Hippocampal formation (tissue), 2 donors: ENCODE measurements at places on chromosomes 2 and 18.

GRCh38 chr2:35973737-35974132, 381.8 kb upstream of the CRIM1 start:
- DNase-seq: no peak

GRCh38 chr2:197908156-197908555, 103.8 kb downstream of the PLCL1 start:
- DNase-seq: no peak

DNA sequence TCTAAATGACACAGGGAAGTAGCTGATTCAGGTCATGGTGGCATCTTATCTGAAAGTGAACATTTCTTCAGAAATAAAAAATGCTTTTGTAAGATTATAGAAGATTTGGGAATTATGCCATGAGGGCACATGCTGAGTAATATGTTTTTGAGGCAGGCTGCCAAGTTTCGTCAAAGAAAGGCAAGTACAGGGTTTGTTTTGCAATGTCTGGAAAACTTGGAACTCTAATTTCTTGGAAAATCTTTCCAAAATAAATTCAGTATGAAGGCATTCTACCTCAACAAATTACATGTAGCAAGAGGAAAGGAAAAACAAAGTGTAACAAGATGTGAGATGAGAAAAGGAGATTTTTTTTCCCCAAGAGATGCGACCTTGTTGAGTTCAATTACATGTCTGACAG, 167.7 kb downstream of the PLCL1 start:
- DNase-seq: no peak

DNA sequence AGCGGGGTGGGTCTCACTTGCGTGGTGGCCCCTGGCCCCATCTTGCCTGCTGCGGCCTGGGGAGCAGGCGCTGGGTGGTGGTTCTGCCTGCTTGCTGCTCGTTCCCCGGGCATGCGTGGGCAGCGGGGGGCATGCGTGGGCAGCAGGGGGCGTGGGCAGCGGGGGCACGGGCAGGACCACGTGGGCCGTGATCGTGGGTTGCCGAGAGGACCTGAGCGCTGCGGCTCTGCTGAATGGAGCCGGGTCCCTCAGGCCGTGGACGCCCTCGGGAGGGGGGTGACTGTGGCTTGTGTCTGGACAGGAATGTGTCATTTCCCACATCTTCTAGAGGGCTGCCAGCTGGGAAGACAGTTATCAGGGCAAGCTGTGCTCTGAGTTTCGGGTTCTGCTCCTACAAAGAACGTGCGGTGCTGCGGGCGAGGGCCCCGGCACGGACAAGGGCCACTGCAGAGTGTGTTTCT, 8.3 kb upstream of the GAL3ST2 start:
- no peak for DNase-seq

DNA sequence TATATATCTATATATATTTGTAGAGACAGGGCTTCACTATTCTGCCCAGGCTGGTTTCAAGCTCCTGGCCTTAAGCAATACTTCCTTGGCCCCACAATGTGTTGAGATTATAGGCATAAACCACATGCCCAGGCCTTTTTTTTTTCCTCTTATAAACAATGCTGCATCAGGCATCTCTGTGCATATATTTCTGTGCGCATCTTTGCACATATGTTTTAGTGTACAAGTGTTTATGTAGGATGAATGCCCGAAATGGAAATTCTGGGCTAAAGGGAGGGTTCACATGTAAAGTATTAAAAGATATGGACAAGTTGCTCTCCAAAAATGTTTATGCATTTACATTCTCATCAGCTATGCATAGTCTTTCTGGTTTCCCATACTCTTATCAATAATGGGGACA, 183.2 kb upstream of the SPRED2 start:
- DNase-seq: no peak

- no peak for DNase-seq
These were observed 44.7 kb upstream of the INHBB start for GRCh38 chr2:120301284-120301683.

- no peak for DNase-seq
These were observed 105.7 kb downstream of the TPO start for GRCh38 chr2:1518867-1519530.

GRCh38 chr2:233092432-233093165, 32.5 kb downstream of the INPP5D start:
- DNase-seq: no peak

GRCh38 chr2:204353823-204354222, 191.5 kb upstream of the PARD3B start:
- DNase-seq: no peak

DNA sequence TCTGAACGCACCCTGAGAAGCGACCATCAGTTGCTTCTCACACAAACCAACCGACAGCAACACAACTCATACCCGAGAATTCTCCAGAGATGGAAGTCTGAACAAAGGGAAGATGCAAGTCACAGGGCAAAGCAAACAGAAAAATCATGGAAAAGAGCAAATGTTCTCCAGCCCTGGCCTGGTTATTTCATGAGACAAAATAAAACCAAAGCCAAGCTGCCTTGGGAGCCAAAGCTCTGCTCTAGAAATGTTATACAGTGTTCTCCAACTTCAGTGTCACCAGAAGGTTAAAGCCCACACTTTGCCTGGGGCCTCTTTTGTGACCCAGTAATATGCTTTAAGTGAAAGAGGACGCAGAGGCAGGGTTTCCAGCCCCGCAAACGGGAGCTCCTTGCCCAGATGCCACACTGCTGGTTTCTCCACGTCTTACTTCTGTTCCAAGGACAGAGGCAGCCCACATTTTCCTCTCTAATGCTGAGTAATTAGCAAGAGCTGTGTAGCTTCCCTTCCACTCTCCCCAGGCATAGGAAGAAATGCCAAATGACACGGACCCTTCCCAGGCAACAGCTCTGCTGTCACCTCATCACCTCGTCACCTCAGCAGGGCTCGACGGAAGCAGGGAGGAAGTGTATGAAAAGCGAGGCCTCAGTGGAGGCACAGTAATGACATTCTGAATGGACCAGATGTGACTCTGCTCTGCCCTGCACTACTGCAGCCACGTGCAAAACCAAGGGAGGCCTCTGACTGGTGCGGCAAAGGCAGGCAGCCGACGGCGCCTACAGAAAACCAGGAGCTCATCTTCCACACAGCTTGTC, 64.7 kb downstream of the FBXO15 start:
- peak; percentile 12 for DNase-seq

DNA sequence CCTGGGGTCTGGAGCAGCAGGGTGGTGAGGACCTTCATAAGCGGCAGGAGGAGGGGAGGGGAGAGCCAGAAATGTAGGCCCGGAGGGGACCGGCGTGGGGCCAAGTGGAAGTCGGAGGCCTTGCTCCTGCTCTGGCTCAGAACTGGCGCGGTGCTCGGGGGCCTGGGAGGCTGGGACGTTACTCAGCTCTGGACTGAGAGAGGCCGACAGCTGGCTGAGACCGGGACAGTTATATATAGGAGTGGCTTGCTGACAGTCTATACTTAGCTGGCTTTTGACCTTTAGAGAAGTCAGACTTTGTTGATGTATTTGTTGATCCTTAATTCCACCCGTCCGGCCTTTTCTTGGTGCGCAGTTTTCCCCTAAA, 15.7 kb downstream of the IGFBP5 start:
- DNase-seq: no peak

DNA sequence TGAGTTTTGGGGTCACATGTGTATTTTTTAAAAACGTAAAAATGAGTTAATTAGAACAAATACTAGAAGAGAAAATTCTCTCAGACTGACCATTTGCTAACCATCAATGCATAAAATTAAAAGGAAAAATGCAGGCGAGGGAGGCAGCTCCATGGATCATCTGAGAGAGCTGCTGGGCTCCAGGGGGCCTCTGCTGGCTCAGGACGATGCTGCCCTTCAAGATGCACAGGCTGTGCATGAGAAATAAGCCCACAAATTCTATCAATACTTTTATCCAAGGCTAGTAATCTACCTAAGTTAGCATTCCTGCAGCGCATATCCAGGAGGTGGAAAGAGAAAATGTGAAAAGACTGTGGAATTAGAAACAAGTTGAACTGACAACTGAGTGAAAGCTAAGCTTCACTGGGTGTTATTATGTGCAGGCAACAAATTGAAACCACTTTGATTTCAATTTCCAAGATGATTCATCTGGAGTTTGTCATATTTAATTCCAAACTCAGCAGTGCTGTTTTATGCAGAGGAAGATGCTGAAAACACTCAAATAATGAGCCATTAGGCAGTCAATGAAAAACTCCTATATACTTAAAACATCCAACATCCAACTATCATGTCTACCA, 261.1 kb downstream of the NBAS start:
- DNase-seq: no peak

- DNase-seq: no peak
These were observed 9.7 kb downstream of the HRH4 start for GRCh38 chr18:24470022-24470618.

- DNase-seq: no peak
These were observed 3.1 kb downstream of the TMEM247 start for GRCh38 chr2:46482490-46482889.

DNA sequence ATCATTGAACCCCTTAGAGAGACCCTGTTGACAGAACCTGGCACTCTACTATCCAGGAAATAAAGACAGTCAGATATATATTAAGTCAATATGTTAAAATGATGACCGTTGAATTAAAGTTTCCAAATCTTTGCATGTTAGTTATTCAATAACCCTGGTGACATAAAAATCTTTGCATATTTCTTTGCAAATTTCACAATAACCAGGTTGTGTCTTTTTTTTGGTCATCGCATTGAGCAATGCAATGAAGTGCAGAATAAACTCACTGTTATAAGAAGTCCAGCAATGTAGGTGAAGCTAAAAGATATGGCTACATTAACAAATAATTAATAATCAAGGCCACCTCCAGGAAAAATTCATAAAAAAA, 596.9 kb downstream of the NYAP2 start:
- DNase-seq: no peak

- DNase-seq: no peak
These were observed 56.1 kb downstream of the FARP2 start for GRCh38 chr2:241412144-241412543.

- DNase-seq: no peak
These were observed 13.5 kb upstream of the GPR55 start for GRCh38 chr2:230938516-230939065.

GRCh38 chr2:63881205-63881604, 39.5 kb downstream of the UGP2 start:
- no peak for DNase-seq

DNA sequence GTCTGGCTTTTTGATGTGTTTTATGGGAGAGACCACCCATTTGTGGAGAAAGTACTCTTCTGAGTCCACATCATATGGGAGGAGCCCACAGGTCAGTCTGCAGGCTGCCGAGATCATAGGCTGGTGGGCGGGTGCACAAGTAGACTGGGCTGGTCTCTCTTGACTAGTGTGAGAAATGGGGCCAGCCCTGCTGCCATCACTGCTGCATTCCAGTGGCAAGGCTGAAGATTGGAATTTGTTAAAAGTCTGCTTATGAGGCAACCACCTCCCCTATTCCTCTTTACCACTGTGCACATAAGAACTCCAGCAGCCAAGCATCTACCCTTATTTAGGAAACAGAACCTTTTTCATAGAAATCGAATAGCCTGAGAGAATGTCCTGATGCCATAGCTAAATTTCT, 200.7 kb downstream of the DIS3L2 start:
- no peak for DNase-seq

- DNase-seq: no peak
These were observed 170.0 kb upstream of the GALNT5 start for GRCh38 chr2:157087373-157088002.

DNA sequence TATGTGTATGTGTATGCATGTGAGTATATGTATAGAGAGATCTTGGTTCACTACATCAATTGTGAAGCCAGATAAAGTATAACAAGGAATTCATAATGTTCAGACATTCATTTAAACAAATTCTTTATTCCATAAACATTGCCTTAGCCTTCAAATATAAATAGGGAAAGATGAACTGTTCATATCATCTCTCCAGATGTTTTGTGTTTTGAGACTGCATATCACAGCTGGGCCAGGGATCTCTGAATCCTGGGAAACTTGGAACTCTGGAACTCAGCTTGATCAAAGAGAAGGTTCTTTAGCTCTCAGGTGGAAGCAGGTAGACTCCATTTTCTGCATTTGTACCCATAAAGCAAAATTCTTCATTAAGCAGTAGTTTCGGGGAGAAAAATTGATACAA, 272.6 kb upstream of the ETAA1 start:
- DNase-seq: no peak

DNA sequence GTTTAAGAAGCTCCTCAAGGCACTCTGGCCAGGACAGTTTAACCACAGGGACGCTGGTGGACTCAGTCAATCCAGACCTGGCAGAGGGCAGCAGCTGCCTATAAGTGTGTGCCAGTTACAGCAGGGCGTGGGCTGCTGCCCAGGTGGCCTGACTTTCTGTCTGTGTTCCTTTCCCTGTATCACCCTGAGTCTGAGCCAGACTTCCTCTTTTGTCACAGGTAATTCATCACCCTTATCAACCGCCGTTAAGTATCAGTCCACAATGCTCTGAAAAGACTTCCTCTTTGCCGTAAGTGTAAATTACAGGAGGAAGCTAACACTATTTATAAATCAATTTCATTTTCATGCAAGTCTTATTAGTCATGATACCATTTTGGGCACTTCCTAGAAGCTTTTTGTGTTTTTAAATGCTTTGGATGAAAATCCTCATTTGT, 7.0 kb downstream of the LPIN1 start:
- no peak for DNase-seq

DNA sequence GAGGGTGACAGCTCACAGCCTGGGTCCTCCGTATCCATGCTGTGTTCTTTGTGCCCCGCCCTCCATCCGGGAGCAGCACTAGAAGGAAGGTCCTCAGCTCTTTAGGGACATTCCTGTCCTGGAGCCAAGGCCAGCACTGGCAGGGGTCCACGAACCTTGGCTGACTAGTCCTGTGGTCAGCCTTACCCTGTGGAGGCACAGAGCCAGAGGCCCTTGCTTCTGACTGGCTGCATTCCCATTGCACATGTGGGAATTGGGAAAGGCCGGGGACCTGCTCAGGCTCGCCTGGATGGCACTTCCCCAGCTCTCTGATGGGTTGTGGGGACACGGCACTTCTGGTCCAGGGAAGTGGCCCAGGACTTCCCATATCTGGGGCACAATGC, 24.9 kb upstream of the RHOB start:
- DNase-seq: peak; percentile 41

- no peak for DNase-seq
These were observed 11.6 kb upstream of the SPTBN1 start for GRCh38 chr2:54444503-54444902.

- DNase-seq: no peak
These were observed 26.9 kb downstream of the TMEM247 start for GRCh38 chr2:46506131-46506706.

DNA sequence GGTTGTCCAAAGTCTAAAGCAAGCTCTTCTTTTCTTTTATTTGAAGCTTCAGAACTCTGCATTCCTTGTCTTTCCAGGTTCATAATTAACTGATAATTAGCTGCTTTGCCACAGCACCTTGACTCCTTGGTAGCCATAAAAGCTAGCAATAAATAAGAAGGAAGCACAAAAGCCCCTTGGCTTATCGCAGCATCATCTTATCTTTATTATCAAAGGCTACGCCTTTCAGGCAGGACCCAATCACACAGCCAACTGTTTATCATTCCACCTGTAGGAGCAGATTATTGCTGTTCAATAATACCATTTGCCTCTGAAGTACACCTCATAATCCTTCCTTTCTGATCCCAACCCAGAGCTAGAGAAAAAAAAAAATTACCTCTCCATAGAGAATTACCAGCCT, 489.2 kb downstream of the SATB2 start:
- no peak for DNase-seq

GRCh38 chr2:228690681-228691080, 509.2 kb upstream of the SPHKAP start:
- DNase-seq: no peak
